ENCODE measurements at places on chromosomes 3 and 15. TPM values are rescaled to one million over a fixed set of nuclear protein-coding genes. Genes with fewer than 3 reads are reported as not detected.

The SLC38A3 gene
- total RNA-seq, result not detected

The CLDN1 gene
- total RNA-seq, result 0.85 TPM

The SLC9A9 gene
- 23.7 TPM for total RNA-seq

The GHSR gene
- total RNA-seq, result not detected

The FBXO40 gene
- not detected for total RNA-seq

The EFHB gene
- total RNA-seq, result under 0.01 TPM

The LHFPL4 gene
- not detected for total RNA-seq
